NCI-H2081 (cell line): ENCODE measurements at places on chromosomes 16 and 17.
A peak's percentile ranks its signal among the peaks of the same experiment; 100 is the strongest.

DNA sequence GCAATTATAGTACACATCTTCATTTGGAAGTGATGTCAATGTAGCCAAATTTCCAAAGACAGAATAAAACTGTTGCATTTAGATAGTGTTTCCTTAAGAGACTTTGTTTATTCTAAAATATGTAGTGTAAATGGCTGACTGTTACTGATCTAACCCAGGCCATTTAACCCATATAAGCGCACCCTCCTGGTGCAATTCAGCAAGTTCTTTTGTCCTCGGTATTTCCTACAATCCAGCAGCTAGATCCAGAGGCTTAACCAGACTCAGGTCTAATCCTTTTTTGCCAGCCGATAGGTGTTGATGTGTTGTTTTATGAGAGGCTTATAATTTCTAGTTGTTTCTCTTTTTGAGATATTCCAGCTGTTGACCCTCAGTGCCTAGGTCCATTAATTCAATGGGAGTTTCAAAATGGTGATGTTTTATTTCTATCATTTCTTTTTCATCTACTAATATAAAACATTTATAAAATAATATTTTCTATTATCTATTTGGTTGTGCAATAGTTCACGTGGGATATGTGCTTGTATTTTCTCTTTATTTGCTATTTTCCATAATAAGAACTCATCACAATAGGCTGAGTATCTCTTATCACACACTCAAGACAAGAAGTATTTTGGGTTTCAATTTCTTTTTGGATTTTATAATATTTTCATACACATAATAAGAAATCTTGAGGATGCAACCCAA is 14.5 kb downstream of the ABCA9 start:
- DNase-seq, result no peak

DNA sequence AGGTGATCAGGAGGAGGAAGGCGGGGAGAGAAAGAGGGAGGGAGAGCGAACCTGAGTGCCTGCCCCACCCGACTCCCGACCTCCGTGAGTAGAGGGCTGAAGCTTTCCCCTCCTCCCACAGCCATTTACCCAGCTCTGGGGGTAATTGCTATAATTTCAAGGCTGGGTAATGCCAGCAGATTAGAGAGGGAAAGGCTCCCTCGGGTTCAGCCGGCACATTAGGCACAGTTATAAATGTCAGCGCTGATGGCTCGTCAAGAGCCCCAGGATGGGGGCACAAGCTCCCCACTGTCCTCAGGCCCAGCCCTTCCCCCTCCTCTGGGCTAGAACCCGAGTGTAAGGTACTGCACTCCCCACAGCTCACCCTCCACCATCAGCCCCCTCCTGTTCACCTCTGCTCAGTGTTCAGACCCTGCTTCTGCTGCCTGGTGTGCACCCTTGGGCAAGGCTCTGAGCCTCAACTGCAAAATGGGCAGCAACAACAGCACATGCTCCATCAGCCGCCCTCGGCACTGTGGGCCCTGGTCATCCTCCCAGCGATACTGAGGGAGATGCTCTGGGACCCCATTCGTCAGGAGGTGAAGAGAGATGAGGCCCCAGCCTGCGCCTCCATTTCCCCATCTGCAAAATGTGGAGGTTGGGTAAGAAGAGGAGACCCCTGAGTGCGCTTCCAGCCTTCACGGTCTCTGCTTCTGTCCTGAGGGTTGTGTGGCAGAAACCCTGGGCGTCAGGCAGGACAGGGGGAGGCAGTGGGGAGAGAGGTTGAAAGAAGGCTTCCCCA is 77.2 kb downstream of the NT5M start:
- no peak for DNase-seq

DNA sequence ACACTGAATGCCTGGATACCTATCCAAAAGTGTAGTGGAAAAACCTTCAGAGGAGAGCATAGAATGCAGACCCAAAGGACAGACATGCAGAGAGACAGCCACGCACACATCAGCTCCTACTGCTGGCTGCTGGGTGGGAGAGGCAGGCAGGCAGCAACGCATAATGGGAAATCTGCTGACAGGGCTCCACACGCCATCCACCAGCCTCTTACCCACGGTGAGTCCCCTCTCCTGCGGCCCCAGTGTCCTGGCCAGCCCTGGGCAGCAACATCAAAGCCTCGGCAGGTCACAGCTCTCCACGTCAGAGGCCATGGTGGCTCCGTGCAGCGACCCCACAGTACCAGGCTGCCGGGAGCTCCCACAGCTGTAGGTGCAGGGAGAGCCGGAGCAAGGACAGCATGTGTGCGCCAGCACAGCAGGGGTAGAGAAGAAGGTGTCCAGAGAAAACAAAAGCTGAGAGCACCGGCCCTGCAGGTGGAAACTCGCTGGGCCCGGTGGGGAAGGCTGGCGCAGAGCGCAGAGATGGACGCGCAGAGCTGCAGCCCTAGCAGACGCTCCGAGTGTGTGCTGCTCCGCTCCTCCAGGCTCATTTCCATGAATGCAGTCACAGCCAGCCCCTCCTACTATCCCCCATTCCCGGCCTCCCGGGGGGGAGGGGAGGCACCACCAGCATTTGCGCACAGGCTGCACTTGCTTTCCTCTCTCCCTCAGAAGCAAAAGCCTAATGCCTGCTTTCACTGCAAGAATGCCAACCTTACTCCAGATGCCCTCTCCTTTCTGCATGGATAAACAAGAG is 58.9 kb downstream of the CYTH1 start:
- peak; percentile 68 for DNase-seq

GRCh38 chr17:30807896-30808295 is 16.6 kb downstream of the CRLF3 start:
- no peak for DNase-seq

DNA sequence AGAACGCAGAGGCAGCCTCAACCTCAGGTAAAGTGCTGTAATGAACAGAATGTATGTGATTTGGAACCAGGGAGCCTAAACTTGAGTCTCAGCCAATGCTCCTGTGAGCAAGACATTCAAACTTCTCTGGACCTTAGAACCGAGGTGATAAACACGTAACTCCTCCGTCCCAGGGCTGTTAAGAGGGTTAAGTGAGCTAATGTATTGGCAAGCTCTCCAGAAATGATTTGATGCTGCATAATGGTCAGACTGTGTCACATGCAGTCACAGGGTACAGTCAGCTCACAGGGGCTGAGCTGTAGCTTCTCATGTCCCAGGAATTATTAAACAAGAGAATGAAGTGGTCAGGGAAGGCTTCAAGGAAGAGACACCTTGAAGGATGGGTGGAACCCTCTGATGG is 10.0 kb upstream of the SLC4A1 start:
- DNase-seq, result no peak

DNA sequence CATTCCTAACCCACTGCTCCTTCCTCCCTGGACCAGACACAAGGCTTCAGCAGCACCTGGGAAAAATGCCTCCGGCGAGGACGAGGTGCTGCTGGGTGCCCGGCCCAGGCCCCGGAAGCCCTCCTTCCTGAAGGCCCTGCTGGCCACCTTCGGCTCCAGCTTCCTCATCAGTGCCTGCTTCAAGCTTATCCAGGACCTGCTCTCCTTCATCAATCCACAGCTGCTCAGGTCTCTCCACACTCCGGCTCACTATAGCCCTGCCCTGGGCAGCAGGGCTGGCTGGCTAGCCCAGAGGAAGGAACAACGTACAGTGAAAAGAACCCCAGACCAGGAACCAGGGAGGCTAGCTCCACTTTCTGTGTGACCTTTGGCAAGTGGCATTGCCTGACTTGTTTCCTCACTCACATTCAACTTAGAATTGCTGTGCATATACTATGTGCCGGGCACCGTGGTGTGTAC is 26.2 kb downstream of the ABCC3 start:
- DNase-seq, result no peak

GRCh38 chr17:42281571-42282096 is 5.4 kb upstream of the STAT5B start:
- DNase-seq, result peak; percentile 83

- DNase-seq, result no peak
Observed at GRCh38 chr16:7334801-7335560, 2.3 kb downstream of the RBFOX1 start.

DNA sequence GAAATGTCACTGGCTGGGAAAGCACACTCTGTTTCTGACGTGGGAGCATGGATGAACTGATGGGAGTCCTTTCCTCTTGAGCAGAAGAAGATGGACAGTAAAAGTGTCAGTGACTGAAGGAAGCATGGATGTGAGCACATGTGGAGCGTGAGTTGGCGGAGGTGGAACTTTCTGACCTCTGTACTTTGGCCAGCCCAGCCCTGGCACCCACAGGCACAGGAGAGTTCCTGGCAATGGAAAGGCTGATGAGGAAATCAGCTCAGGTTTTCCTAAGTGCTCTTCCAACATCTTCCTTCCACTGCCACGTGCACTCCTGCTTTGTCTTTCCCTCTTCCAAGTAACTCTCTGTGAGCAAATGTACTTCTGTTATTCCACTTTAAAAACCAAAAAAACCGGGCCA is 276.8 kb downstream of the NTN1 start:
- no peak for DNase-seq

GRCh38 chr16:22624800-22625533 is 114.3 kb downstream of the NPIPB5 start:
- no peak for DNase-seq

DNA sequence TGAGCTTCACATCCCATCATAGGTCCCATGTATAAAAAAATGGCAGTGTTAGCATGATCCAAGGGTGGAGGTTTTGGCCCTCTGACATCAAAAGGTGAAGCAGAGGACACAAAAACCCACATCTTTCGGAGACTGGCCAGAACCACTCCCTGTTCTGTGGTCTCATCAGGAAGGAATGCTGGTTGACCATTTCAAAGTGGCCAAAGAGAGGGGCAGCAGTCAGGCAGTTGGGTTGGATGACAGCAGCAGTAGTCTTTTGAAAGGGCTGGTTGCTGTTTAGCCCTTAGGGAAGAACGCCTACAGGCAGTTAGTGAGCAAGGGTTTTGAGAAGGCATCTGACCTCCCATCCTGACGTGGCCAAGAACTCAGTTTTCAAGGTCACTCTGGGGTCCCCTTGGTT is 40.5 kb downstream of the LCMT1 start:
- no peak for DNase-seq

- DNase-seq, result no peak
Observed at GRCh38 chr16:57113042-57113453, 20.7 kb downstream of the CPNE2 start.

GRCh38 chr17:1422885-1423284 is 22.9 kb upstream of the YWHAE start:
- no peak for DNase-seq

- peak; percentile 21 for DNase-seq
Observed at GRCh38 chr16:17070882-17071592, 399.7 kb downstream of the XYLT1 start.

DNA sequence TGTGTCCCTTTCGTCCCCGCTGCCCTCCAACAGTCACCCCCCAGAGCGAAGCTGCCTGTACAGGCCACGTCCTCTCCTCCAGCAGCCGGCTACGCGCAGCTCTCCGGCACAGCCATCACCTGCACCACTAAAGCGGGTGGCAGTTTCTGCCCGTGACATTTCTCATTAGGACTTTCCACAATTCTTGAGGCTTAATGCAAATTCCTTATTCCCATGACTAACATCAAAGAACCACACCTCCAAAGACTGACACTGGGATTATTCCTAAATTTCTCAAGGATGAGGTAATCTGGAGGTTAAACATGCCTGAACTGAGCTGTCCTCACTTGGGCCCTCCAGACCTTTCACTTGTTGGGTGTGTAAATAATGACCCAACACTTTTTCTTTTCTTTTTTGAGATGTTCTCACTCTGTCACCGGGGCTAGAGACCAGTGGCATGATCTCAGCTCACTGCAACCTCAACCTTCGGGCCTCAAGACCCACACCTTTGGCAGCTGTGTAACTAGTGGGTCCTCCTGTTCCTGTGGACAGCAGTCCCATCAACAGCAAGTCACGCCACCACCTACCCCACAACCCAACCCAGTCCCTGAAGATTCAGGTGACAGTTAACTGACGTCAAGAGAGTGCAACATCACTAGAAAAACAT is 11.7 kb downstream of the ANKRD11 start:
- no peak for DNase-seq

DNA sequence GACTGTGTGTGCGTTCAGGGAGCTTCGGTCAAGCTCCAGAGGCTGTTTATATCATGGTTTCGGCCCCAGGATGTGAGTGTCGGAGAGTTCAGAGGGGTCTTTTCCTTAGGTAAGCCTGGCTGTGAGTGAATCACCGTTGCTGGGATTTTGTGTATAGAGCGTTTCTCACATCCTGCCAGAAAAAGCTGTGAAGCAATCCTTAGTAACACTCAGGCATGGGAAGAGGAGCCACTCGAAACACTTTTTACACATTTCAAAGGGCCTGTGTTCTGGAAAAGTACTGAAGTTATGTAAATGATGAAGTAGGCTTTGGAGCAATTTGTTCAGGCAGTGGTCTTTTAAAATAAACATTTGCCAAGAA is 662 bp downstream of the PGS1 start:
- no peak for DNase-seq

GRCh38 chr16:9665851-9666271 is 516.4 kb downstream of the GRIN2A start:
- DNase-seq, result no peak

DNA sequence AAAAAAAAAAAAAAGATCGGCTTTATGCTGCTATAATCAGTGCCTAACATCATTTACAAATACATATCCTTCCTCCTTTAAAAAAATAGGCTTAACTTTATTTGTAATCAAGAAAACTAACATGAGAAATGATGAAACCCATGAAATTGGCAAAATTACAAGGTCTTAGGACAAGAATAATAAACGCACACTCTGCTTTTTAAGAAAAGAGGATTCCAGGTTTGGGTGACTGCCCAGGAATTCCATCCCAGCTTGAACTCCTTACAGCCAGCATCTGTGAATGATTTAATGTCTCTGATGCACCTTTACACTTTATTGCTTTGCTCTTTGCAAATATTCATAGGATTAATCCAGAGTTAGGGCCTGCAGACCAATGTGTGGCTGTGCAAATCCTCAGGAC is 196.0 kb downstream of the CBLN1 start:
- DNase-seq, result no peak

DNA sequence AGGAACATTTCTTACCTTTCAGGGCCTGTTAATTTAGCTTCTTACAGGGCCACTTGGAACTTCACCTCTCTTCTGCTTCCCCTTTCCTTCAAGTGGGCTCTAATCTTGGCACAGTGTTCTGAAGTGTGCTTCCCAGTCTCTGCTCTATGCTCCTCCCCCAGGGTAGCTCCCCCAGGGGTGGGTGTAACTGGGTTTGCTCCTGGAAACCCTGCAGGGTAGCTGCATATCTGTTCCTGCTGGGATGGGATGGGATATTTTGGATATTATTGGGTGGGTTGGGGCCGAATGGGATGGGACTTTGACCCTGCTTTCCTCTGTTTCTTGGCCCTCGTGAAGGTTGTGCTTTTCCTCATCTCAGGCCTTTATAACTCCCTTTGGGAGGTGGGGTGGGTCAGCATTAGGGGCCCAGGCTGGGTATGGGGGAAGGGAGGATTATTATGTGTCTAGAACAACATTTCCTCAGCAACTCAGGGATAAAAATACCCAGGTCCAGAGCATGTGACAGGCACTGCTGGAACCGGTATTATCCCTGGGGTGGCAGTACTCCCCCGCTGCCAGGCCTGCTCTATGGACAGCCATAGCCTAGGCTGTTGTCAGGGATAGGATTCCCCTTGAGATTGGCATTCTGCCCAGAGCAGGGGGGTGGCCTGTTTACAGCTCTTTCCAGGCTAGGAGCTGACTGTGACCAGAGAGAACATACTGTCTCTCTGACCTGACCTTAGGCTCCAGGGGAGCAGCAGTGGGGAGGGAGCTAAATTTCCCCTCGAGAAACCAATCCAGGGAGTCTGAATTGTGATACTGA is 5.0 kb downstream of the NFE2L1 start:
- peak; percentile 95 for DNase-seq
